Suppressor macrophage treated with lipopolysaccharide for 4 hours (primary cell): ENCODE measurements at places on chromosomes 3 and 15.

DNA sequence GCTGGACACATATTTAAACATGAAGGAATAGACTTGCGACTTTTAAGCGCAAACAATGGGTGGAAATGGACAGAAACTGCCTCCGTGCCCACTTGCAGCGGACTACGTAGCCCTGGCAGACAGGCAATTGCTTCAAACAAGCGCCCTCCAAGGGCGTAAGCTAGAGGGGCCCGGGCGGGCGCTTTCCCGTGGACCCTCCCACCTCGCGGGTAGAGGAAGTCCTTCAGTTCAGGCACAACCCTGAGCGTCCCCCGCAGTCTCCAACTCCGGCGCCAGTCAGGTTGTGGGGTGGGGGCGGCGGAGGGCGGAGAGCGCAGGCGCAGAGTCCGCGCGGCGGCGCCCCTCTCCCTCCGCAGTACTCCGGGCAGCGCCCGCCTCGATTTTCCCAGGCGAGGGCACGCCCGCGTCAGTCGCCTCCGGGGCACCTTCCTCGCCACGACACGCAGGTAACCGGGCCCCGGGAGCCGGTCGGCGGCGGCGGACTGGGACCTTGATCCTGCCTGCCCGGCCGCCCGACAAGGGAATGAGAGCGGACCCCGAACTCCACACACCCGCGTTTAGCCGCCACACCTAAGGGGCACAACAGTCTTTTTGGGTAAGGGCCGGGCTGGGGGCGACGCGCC is at the start of gene SLC35G2:
SLC35G2 (plus strand) TSS at position 358 of the 623 bp plus-strand sequence. CDS start 35,335 bp downstream, outside the sequence.
- DNase-seq, result peak; percentile 17

GRCh38 chr3:193499136-193499770 is 55.4 kb downstream of the ATP13A4 start:
- peak; percentile 19 for DNase-seq

DNA sequence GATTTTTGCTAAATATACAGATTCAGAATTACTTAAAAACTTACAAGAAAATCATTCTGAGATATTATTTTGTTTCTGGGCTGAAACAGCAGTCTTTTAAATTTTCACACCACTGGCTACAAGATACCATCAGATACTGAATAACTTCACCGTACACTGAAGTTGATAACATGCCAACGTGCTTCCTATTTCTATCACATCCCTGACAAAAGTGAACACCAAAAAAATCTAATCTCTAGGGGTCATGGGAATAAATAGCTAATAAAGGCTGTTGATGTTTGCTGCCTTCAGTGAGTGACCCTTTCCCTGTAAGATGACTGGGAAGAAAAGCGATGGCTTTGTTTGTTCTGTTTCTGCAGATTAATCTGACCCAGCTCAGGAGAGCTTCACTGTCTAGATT is 120.5 kb downstream of the DUT start:
- no peak for DNase-seq

DNA sequence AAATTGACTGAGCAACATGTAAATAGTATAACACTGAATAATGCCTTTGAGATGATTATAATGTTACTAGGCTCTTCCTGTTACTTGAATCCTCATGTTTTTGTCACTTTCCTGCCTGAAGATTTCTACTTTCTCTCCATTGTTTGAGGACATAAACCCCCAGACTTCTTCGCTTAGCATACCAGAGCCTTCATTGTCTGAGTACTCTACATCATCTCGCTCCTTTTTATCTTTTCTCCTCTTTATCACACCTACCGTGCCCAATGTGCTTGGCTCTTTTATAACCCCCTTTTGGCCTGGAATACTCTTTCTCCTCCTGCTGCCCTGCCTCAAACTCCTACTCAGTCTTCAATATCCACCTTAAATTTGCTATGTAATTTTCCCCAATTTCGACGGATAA is 30.3 kb upstream of the MGA start:
- no peak for DNase-seq

DNA sequence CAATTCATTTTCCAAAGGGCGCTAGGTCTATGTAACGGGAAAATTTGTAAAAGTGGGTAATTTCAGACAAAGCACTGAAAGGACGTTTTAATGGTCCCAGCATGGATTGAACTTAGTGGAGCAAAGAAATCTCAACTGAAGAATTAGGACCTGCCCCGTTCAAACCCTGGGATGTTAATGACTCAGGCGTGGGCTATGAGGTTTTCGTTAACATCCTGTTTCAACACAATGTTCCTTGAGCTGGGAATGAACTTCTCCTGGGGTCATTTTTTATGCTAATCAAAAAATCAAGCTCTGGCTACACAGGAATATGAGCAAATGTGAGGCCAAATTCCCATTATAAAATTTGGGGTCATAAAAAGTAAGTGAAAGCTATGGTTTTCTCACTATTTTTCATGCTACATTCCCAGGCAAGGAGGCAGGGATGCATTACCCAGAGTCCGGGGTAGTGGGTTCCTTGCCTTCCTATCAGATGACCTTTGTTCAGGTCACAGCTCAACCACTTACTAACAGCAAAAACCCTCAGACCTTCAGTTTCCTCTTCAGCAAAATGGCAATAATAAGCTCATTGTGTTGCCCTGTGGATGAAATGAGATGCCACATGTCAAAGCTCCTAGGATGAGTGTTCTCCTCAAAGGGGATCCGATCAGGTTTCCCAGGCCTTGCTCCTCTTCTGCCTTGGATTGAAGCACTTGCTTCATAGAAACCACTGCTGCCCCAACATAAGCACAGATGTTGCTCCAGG is 271.4 kb downstream of the ARRDC4 start:
- DNase-seq, result no peak

GRCh38 chr15:65778269-65778668 is 13.8 kb downstream of the DENND4A start:
- no peak for DNase-seq

DNA sequence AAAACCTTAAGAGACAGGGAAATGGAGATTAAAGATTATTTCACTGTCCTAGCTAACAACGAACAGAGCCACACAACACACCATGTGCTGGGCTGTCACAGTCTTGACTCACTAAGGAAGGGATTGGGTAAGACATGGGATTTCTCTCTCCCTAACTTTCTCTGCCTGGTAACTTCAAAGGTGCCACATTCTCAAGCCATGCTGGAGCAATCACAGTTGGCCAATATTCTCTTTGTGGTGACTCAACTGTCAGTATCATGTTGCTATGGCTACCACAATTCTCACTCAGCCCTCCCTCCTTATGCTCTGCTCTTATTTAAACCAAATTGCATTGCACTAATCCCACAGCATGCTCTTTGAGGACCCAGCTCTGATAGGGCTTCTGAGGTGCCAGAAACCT is 74.0 kb downstream of the OXNAD1 start:
- peak; percentile 95 for DNase-seq

GRCh38 chr3:125059488-125060245 is 3.9 kb upstream of the HEG1 start:
- DNase-seq, result no peak

DNA sequence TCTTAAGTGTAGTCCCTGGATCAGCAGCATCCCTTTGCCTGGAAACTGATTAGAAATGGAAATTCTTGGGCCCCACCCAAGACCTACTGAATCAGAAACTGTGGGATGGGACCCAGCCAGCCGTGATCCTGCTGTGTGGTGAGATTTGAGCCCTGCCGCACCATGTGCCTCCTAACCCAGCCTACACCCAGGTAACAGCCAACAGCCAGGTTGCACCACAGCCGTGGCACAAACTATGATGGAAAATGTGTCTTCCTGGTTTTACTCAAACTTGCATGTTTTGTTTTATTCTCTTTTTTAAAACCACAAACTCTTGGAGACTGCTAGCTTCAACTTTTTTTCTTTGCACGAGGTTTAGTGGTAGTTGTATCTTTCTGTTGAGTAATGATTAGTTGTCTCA is 2.6 kb downstream of the LIMD1 start:
- no peak for DNase-seq

DNA sequence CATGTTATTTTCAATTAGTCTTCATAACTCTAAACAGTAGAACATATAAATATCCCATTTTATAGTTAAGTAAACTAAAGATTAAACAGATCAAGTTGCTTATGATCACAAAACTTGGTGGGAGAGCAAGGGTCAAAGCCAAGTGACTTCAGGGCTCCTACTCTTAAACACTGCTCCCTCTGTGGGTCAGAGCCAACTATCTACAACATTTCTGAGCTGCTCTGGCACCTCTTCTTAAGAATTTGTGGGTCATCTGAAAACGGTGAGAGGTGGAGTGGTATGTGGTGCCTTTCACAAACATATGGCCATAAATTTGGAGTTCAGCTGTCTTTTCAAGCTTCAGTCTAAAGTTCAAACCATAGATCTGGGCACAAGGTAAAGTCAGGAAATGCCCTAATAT is 10.9 kb downstream of the ATG3 start:
- DNase-seq, result no peak

- DNase-seq, result no peak
These were observed 88.9 kb upstream of the THBS1 start for GRCh38 chr15:39491886-39492490.

DNA sequence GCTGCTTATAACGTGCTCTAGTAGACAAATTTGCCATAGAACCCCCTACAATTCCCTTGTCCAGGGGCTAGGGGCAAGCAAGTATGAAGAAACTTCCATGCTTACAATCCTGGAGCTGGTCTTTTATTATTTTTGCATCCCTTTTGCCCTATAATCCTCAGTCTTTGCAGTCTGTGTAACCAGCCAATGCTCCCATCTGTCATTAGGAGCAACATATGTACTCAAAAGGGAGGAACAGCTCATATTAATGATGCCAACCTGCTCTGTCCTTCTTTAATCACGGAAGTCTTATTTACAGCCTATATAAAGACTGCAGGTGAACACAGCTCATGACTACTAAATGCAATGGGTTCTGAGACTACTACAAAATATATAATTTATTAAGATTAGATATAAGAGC is 263.3 kb downstream of the ZIC1 start:
- DNase-seq, result no peak

DNA sequence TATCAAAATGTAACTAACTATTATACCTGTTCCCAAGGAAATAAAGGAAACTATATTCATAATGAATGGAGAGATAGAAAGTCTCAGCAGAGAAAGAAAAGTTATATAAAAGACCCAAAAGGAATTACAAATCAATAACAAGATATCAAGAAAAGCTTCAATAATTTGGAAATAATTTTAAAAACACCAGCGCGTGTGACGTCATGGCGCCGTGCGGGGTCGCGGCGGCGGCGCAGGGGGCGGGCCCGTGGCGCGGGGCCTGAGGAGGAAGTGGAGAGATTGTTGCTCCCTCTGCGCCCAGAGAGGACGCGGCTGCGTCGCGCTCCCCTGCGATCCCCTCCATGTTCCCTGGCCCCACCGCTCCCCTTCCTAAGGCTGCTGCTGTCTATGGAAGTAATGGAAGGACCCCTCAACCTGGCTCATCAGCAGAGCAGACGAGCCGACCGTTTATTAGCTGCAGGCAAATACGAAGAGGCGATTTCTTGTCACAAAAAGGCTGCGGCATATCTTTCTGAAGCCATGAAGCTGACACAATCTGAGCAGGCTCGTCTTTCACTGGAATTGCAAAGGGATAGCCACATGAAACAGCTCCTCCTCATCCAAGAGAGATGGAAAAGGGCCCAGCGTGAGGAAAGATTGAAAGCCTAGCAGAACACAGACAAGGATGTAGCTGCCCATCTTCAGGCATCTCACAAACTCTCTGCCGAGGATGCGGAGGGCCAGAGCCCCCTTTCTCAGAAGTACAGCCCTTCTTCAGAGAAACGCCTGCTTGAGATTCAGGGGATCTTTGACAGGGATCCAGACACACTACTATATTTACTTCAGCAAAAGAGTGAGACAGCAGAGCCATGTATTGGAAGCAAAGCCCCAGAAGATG is 4.1 kb downstream of the XCR1 start:
- DNase-seq, result no peak

DNA sequence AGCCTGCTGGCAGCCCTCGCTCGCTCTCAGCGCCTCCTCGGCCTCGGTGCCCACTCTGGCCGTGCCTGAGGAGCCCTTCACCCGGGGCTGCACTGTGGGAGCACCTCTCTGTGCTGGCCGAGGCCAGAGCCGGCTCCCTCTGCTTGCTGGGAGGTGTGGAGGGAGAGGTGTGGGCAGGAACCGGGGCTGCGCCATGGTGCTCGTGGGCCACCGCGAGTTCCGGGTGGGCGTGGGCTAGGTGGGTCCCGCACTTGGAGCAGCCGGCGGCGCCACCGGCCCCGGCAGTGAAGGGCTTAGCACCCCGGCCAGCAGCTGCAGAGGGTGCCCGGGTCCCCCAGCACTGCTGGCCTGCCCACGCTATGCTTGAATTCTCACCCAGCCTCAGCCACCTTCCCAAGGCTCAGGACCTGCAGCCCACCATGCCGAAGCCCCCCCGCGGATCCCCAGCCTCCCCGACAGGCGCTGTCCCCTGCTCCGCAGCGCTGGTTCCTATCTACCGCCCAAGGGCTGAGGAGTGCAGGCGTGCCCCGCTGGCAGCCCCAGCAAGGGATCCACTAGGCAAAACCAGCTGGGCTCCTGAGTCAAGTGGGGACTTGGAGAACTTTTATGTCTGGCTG is 863.3 kb downstream of the IGSF11 start:
- DNase-seq, result no peak

GRCh38 chr15:82056958-82057823 is 11.4 kb upstream of the MEX3B start:
- no peak for DNase-seq

DNA sequence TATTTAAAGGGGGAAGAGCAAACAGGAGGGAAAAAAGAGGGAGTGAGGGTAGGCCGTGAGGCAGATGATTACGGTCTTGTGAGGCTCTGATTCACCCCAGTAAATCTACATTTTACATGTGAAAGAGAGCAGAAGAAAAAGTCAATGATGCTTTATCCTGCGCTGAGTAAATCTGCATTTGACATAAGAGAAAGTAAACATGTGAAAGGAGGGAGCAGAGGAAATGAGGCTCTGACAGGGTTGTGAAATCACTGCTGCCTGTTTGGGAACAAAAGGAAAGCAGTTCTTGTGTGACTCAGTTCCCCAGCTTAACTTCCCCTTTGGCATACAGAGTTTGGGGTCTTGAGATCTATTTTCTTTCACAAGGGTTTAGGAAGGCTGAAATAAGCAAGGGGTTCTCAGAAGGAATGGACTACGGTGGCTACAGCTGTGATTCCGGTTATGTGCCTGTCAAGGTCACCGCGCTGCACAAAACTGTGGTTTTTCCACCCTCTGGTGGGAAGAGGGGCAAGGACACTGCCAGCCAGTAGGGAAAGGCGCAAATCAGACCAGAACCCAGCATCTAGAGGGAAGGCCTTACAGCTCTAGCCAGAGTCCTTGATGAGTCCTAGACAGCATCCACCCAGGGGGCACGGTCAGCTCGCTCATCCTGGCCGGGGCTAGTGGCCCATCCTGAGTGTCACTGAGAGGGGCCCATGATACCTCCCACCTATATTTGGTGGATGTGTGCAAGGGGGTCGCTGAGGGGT is 18.9 kb upstream of the HCN4 start:
- peak; percentile 67 for DNase-seq

- DNase-seq, result no peak
These were observed 249.8 kb downstream of the POLQ start for GRCh38 chr3:121295979-121296378.

DNA sequence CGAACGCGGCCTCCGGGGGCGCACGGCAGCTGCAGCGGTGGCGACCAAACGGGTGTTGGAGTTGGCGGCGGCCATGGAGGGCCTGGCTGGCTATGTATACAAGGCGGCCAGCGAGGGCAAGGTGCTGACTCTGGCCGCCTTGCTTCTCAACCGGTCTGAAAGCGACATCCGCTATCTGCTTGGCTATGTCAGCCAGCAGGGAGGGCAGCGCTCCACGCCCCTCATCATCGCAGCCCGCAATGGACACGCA is 725 bp downstream of the FEM1B start:
- DNase-seq, result no peak

- DNase-seq, result no peak
These were observed 5.2 kb downstream of the PRKCD start for GRCh38 chr3:53166206-53166605.

GRCh38 chr3:111332488-111333080 is 209.4 kb upstream of the CD96 start:
- DNase-seq, result no peak
